ENCODE measurements at places on chromosomes 6 and 20. TPM values are rescaled to one million over a fixed set of nuclear protein-coding genes. Genes with fewer than 3 reads are reported as not detected.

RWDD1 gene
- total RNA-seq: 37.9 TPM

DNA sequence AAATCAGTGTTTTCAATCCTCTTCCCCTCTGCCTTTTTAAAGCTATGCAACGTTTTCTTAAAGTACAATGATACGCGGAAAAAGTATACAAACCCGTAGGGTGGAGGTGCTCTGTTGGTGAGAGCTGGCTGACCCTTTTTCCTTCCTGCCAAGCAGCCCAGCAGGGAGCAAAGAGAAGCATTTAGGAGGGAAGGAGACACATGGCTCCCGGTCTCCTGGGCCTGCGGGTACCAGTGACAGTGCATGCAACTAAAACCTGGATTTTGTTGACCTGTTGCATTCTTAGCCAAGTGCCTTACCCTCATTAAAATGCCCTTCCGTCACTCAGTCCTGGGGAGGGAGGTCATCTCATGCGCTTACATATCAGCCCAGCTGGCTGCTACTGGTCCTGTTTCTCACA is 87.2 kb downstream of the SLX4IP start:
- no peak overlapping the region for H3K27ac ChIP-seq
- no peaks in the 10 kb centered on the region for H3K4me1 ChIP-seq
- no peaks in the 10 kb centered on the region for H3K27me3 ChIP-seq
- no peak overlapping the region for H3K4me3 ChIP-seq

- peaks cover 9% of the 10 kb centered on the region for H3K4me1 ChIP-seq
- H3K27me3 ChIP-seq: peaks cover 2% of the 10 kb centered on the region
- no peak for DNase-seq
- no peak overlapping the region for H3K4me3 ChIP-seq
- no peak overlapping the region for H3K27ac ChIP-seq
Measured at GRCh38 chr6:17280138-17280537, 1.0 kb upstream of the RBM24 start.

DNA sequence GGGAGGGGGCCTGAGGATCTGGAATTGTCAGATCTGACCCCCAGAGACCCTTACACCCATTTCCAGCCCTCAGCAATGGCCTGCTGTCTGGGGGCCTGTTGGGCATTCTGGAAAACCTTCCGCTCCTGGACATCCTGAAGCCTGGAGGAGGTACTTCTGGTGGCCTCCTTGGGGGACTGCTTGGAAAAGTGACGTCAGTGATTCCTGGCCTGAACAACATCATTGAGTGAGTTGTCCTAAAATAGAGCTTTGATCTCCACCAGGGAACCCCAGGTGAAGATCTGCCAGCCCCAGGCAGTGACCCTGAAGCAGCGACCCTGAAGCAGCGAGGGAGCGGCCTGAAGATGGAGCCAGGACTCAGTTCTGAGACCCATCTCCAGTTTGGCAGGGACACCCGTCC is 2.2 kb downstream of the BPIFA1 start:
- no peak overlapping the region for H3K27ac ChIP-seq
- H3K36me3 ChIP-seq: no peaks in the 10 kb centered on the region
- peak; percentile 30 for DNase-seq

All from Caco-2 (cell line).